ENCODE measurements at places on chromosomes 1 and 21.

DNA sequence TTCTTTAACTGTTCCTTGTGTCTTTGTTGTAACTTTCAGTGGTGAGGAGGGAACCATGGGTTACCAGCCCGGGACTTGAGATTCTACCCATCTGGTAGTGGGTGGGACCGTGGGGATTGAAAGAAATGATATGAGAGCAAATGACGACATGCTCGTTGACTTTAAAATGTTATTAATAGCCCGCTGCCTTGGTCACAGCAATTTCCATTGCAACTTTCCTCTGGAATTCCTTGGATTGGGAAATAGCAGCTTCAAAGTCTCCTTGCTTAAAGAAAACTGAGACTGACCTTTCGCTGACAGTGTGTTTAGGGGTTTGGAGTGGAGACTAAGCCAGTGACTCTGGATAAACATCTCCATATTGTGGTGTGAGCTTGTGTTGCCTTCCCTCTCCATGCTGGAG, 44.2 kb upstream of the MARK1 start:
- no peak for DNase-seq

DNA sequence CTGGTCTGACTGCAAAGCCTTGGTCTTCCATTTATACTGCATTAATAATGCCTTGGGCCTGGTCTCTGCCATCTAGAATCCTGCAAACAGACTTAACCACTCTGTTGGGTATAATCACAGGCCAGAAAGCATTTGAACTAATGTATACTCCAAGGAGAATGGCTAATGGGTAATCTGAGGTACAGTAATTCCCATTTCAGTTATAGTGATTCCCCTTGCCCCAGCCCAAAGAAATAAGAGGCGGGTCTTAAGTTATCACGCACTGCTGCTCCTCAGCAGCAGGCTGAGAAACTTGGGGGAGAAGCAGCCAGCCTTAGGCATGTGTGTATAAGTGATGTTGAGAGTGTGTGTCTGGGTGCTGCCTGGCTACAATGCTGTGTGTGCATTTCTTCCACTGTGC, 2.4 kb downstream of the LPAR3 start:
- no peak for DNase-seq

DNA sequence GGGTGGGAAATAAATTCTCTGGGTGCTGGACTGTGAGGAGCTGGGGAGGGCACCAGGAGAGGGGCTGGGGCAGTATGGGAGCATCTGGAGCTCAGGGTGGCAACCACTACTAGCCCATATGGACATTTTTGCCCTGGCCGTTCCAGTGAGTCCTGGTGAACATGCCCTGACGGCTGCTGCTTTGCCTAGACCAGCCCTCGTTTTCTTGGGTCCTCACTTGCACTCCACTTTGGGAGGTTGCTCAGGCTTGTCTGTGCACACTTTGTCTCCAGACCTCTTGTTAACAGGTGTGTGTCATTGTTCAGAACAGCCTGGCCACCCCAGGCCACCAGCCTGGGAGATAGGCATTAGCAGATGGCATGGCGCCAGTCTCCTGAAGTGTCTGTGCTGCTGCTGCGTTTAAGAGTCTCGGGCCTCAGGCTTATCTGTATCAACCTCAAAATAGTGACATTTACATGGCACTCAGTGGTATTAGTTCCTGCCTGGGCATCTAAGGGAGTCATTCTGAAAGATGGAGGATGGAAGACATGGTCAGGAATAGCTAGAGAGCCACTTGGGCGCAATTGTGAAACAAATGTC, 190.5 kb downstream of the PTPRU start:
- DNase-seq: no peak

DNA sequence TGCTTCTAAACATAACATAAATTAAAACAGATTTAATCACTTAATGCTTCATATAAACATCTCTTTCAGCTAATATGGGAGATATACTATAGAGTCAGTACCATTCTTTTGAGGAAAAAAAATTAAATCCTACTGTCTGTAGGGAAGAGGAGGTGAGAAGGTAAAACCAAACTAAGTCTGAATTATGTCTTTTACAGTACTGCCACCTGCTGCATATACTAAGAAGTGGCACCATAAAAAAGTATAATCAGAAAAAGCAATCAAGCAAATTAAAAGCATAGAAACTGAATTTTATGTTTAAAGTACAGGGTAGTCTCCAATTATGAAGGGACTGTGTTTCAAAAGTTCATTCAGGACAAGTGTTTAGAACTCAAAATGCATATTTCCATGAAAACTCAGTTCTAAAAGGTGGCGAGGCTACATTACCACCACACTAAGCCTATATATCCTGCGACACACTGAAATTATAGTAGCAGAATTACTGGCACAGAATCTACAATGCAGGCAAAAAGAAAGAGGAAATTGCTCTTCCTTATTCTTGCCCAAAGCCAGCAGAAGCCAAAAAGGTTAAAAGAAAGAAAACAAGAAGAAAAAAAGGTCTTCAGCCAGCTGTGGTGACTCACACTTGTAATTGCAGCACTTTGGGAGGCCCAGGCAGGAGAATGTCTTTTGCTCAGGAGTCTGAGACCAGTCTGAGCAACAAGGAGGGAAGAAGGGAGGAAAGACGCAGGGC, 9.0 kb downstream of the NSL1 start:
- DNase-seq: no peak

DNA sequence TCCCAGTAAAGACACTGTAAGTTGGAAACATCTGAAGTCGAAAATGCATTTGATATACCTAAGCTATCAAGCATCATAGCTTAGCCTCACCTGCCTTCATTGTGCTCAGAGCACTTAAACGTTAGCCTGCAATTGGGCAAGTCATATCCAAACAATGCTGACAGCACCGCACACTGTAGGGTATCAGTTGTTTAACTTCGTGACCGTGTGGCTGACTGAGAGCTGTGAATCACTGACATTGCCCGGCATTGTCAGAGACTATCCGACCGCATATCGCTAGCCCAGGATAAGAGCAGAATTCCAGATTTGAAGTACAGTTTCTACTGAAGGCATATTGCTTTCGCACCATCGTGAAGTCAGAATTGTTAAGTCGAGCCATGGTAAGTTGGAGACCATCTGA, 41.5 kb downstream of the GALNT2 start:
- DNase-seq: no peak

GRCh38 chr1:29123887-29124365, at the start of gene TMEM200B:
TMEM200B (minus strand) TSS chr1:29123903; CDS start chr1:29121828, 2,075 bp downstream.
- DNase-seq: no peak

DNA sequence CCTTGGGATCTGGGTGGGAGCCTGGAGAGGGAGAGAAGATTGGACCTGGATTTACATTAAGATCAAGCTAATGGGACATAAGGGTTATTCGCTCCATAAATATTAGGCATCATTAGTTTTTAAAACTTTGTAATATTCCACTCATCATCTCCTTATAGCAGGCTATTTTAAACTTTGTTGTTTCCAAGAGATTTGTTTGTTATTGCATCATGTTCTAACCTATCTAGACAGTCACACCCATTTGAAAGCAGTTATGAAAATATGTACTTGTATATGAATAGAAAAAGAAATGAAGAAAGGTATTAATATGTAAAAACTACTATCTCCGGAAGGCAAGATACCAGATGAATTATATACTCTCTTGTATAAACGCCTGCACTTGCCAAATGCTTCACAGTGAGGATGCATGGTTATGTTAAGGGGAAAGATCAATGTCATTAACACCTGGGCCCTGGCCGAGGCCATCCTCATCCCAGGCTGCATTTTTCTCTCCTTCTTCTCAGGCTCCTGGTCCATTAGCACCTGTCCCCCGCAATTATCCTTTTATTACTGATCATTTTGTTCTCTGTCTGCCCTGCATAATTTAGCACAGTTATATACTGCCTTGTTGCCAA, 468.2 kb downstream of the MATN1 start:
- no peak for DNase-seq

- DNase-seq: no peak
Measured at GRCh38 chr1:162169031-162169790, 99.7 kb downstream of the NOS1AP start.

DNA sequence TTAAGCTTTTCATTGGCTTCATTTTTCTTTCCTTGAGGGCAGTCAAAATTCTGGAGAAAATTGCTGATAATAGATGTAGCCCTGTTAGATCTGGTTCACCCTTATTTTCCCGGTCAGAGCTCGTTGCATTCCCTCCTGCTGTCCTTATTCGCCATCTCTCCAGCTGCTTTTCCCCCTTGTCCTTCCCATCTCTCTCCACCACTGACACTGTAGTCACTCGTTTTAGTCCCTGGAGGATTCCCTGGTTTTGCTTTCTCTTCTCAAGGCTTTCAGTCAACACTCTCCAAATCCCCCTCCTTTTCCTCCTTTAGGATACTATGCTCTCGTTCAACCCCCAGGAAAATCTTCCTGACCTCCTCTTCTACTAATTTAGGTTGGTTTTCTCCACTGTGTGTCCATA, 83.1 kb downstream of the C21orf91 start:
- no peak for DNase-seq

GRCh38 chr1:5992814-5993555, 760 bp upstream of the NPHP4 start:
- no peak for DNase-seq

DNA sequence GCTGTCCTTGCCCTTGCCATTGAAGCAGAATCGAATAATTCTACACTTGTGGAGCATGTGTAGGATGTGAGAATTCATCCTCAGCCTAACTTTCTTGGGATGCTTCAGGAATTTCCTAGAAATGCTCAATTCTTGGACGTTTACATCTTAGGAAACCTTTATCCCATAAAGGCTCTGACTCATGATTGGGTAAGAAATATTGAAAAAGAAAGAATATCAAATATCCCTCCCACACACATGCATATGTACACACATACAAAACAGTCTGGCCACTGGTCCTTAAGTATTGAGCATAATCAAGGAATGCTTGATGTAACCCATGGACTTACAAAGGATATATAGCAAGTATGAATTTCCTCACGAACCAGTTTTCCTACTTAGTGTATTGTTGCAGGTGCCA, 83.9 kb upstream of the IPO9 start:
- no peak for DNase-seq

DNA sequence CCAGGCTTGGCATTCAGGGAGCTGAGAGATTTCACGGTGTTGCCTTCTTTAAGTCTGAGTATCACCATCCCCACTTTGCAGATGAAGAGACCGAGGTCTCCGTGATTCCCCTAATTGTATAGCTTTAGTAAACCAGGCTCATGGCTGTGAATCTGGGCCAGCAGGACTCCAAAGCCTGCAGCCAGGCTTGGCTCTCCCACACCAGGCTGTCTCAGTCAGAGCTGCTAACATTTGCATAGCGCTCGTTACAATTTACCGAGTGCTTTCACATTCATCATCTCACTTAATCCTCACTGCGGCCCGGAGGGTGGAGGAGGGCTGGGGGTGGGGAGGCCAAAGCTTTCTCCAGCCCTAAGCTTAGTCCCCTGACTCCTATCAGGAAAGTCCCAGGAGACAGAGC, 11.7 kb downstream of the C1orf94 start:
- DNase-seq: no peak

DNA sequence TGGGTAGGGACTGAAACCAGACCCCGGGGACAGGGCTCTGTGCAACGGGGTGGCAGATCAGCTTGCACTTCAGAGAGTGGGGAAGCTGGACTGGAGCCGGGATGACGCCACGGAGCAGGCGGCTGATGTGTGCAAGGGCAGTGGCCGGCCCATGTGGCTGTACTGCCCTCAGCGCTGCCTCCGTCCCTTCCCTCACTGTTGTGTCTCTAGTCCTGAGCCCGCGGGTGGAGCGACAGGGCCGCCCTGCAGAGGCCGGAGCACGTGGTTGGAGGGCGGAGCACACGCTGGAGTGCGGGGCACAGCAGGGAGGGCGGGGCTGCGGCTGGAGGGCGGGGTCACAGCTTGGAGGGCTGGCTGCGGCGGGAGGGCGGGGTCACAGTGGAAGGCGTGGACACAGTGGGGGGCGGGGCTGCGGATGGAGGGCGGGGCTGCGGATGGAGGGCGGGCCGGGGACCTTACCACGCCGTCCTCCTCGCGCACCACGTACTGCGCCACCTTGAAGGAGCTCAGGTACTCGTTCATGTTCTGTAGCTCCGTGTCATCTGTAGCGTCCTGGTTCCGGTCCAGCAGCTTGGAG, 52.4 kb downstream of the CHD5 start:
- peak; percentile 54 for DNase-seq

DNA sequence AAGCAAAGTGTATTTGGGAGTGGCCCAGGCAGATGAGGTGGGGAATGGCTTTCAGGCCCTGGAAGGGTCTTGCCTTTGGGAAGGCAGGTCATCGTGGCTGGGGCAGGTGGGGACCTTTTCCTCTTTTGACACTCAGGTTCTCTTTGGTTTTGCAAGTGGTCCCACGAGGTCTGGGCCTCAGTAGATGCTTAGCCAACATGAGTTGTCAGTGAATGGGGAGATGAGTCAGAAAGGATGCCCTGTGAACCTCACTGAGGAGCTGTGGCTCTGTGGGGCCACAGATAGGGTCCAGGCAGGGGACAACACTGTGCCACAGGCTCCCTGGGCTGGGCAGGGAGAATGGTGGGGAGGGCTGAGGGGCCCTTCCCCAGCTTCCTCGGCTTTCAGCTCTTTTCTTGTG, 19.0 kb downstream of the ARHGEF10L start:
- no peak for DNase-seq

DNA sequence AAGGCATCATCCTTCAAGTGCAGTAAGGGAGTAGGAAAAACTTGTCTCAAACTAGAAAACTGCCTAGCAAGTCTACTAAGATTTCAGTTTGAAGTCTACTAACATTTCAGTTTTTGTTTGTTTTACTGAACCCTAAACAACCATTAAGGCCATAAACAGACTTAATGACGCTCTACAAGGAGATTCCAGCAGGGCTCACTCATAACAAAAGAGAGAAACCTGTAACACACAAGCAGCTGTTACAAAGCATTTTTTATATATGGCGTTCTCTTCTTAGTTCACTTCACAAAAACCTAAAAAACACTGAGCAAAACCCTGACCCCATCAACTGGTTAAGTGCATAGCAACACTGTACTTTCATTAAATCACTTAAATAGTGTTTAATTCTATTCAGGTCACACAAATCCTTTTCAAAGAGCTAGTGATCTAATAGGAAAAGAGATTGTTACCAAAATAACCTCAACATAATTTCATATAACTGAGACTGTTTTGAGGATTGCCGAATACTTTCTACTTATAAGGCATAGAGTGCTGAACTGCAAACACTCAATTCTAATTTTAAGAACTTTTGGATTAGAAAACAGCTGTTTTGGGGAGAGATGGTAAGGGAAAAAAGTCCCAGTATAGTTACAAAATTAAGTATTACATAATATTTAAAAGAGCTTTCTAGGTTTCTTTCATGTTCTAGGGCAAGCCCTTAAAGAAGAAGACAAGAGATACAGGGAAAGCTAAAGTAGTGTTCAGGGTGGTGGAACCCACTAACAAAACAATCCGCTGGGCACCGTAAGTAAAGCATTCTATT, 1.4 kb downstream of the B3GALNT2 start:
- no peak for DNase-seq

DNA sequence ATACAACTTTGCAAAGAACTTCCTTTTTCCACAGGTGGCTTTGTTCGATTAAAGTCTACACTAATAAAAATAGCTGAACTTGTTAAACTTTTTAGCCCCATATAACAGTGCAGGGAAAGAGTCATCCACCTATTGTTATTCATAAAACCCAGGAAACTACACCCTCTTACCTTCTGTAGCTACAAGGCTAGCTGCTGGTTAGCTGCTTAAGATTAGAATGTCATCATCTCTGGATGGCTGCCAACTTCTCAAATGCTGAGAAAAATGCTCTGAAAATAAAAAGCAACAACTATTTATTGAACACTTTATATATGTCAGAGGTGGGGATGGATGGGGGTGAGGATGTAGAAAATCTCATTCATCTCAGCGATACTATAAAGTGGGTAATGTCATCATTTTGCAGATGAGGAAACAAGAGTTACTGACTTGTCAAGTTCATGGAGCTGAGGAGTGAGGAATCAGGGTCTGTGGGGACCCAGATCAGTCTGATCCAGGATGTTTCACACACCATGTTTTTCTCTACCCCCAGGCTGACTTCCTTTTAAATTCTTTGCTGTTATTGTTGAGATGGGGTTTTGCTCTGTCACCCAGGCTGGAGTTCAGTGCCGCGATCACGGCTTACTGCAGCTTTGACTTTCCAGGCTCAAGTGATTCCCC, 17.1 kb downstream of the ATP5PF start:
- no peak for DNase-seq
